Smooth muscle cell of the pulmonary artery (primary cell): ENCODE measurements at places on chromosomes 5 and 9. TPM values are rescaled to one million over a fixed set of nuclear protein-coding genes. Genes with fewer than 3 reads are reported as not detected.

The IFNA21 gene
- not detected in 2 replicates for total RNA-seq

The NME5 gene
- 2.5 and 2.7 TPM in 2 replicates for total RNA-seq

The WNT8A gene
- not detected in 2 replicates for total RNA-seq

The OR4F3 gene
- total RNA-seq = 0.20 TPM in 2 replicates

The FBLL1 gene
- total RNA-seq = 0.66 and 1.7 TPM in 2 replicates

The GRM6 gene
- total RNA-seq = not detected in 2 replicates

The LCN10 gene
- 0.33 TPM in 1 of 2 replicates, not detected in the other for total RNA-seq
